ENCODE measurements at places on chromosomes 11 and 22.
A peak's percentile ranks its signal among the peaks of the same experiment; 100 is the strongest.

DNA sequence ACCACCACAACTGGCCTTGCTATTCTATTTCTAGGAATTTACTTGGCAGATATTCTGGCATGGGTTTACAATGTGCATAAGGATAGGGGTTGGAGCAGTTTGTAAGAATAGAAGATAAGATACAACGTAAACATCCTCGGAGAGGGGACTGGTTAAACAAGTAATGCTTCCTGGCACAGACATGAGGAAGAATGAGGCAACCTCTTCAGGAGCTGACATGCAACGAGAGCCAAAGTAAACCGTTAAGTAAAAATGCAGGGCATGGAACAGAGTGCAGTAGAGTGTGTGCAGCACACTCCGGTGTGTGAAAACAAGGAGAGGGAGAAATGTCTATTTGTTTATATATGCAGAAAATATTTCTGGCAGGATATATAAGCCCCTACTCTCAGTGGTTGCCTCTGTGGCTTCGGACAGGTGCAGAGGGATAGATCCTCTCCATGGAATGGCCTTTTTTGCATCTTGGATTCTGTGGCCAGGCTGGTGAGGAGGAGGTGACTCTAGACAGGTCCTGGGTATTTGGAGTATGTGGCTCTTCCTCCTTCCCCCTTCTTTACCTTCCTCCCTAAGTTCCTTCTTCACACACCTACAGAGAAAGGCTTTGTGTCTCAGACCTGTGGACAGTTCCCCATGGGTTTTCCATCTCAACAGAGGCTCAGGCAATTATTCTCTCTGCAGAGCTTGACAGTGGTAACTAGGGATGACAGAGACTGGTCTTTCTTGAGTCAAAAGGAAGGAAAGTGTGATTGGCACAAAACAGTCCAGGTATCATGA is 2.5 kb downstream of the RAB36 start:
- H3K36me3 ChIP-seq = no peaks in the 10 kb centered on the region
- no peak for ATAC-seq
- H3K4me1 ChIP-seq = peaks cover 52% of the 10 kb centered on the region
- no peak overlapping the region for H3K4me3 ChIP-seq
- no peaks in the 10 kb centered on the region for H3K27me3 ChIP-seq
- H3K27ac ChIP-seq = no peak overlapping the region

GRCh38 chr11:2708757-2709281 is 9.0 kb upstream of the KCNQ1OT1 start:
- no peak for ATAC-seq
- H3K4me1 ChIP-seq = peaks cover 8% of the 10 kb centered on the region
- no peak overlapping the region for H3K27ac ChIP-seq
- peaks cover 49% of the 10 kb centered on the region for H3K36me3 ChIP-seq

- no peak for ATAC-seq
- H3K4me3 ChIP-seq = no peak overlapping the region
- H3K4me1 ChIP-seq = no peaks in the 10 kb centered on the region
- no peaks in the 10 kb centered on the region for H3K36me3 ChIP-seq
- no peak overlapping the region for H3K27ac ChIP-seq
These were observed 82.4 kb upstream of the RTL6 start for GRCh38 chr22:44580176-44581095.

- no peak overlapping the region for H3K4me3 ChIP-seq
- no peak overlapping the region for H3K27ac ChIP-seq
- H3K27me3 ChIP-seq = peaks cover 31% of the 10 kb centered on the region
These were observed 58.2 kb upstream of the LMO1 start for GRCh38 chr11:8321876-8322275.

GRCh38 chr11:126282361-126282735 is 545 bp upstream of the TIRAP start:
- peaks cover 43% of the 10 kb centered on the region for H3K4me1 ChIP-seq
- ATAC-seq = peak; percentile 55
- peaks cover 18% of the 10 kb centered on the region for H3K36me3 ChIP-seq
- no peaks in the 10 kb centered on the region for H3K27me3 ChIP-seq

DNA sequence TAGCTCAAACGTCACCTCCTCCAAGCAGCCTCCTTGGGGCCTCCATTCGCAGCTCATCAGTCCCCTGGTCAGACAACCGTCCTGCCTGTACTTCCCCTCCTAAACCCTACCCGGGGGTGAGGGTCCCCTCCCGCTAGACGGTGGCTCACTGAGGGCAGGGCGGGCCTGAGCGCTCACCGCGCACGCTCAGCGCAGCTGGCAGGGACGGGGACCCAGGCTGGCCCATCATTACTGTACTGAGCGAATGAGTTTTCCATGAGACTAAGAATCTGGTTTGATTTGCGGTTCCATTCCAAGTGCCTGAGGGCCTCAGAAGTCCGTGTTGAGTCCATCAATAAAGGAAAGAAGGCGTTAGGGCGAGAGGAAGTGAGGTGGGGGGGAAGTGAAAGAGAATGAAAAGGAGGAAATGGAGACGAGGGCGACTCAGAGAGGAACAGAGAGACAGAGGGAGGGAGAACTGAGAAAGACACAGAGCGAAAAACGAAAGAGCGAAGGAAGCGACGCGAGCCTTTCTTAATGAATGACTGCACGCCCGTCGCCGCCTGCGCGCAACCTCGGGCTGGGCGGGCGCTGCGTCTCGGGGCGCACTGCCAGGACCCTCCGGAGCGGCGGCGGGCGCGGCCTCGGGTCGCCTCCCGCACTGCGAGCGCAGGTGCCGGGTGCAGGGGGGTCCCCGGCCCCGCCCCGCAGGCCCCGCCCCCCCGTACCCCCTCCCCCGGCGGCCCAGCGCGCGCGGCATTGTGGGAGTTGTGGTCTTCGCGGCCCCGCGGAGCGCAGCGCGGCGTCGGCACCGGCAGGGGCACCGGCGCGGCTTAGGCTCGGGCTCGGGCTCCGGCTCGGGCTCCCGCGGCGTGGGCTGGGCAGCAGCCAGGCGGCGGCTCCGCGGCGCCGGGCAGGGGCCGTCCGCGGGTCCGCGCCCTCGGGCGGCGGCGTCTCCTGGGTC is at the start of gene ASPHD2:
ASPHD2 (plus strand) TSS at position 746 of the 943 bp plus-strand sequence. CDS start 4,356 bp downstream, outside the sequence.
- H3K36me3 ChIP-seq = no peaks in the 10 kb centered on the region
- peak within 1 kb of the TSS; percentile 89 for H3K4me3 ChIP-seq
- no peaks in the 10 kb centered on the region for H3K27me3 ChIP-seq
- peaks cover 56% of the 10 kb centered on the region for H3K4me1 ChIP-seq
- peak within 1 kb of the TSS; percentile 95 for H3K27ac ChIP-seq
- ATAC-seq = peak; percentile 89

GRCh38 chr22:45006111-45006963 is 3.5 kb downstream of the PHF21B start:
- no peak overlapping the region for H3K27ac ChIP-seq
- no peaks in the 10 kb centered on the region for H3K36me3 ChIP-seq
- no peak for ATAC-seq
- H3K4me1 ChIP-seq = peaks cover 18% of the 10 kb centered on the region
- H3K4me3 ChIP-seq = no peak overlapping the region

DNA sequence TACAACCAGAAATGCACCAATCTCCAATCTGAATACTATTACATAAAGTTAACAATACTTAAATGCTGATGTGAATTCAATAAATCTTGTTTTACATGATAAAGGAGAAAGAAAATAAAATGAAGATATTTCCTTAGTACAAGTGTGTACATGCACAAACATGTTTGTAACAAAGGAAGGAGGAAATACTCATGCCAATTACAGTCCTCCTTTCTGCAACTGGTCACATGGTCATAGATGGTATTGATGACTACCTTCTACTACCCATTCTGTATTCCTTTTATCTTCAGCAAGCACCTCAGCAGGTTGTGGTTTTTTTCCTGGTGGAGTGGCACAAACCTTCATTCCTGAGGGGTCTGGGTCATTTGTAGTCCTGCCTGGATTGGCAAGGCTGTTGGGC is 214.2 kb upstream of the GUCY1A2 start:
- H3K27me3 ChIP-seq = no peaks in the 10 kb centered on the region
- no peak overlapping the region for H3K4me3 ChIP-seq
- ATAC-seq = no peak
- no peaks in the 10 kb centered on the region for H3K4me1 ChIP-seq
- no peak overlapping the region for H3K27ac ChIP-seq

- H3K4me3 ChIP-seq = no peak overlapping the region
- no peak overlapping the region for H3K27ac ChIP-seq
- H3K36me3 ChIP-seq = no peaks in the 10 kb centered on the region
- H3K4me1 ChIP-seq = peaks cover 10% of the 10 kb centered on the region
- peak; percentile 89 for ATAC-seq
These were observed 34.5 kb downstream of the TENM4 start for GRCh38 chr11:79406376-79406775.

DNA sequence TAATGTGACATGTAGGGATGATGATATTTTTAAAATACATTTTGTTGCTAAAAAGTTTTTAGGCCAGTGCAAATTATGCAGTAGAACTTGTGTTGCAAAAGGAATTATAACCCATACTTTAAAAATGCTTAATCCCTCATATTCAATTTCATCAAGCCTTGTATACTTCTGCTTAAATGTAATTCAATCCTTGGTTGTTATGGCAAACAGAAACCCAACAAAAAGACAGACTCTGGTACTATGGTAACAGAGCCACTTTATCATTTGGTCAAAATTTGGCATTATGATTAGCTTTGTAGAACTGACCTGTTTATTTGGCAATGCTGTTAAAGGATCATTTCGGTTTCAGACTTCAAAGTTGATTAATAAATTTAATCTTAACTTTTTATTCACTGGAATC is 284.8 kb downstream of the TMEM135 start:
- no peaks in the 10 kb centered on the region for H3K27me3 ChIP-seq
- H3K4me1 ChIP-seq = no peaks in the 10 kb centered on the region
- no peak overlapping the region for H3K27ac ChIP-seq
- H3K4me3 ChIP-seq = no peak overlapping the region

GRCh38 chr11:32597921-32598320 is 14.3 kb downstream of the EIF3M start:
- no peak for ATAC-seq
- H3K4me3 ChIP-seq = no peak overlapping the region
- H3K36me3 ChIP-seq = peaks cover 51% of the 10 kb centered on the region
- H3K4me1 ChIP-seq = no peaks in the 10 kb centered on the region

DNA sequence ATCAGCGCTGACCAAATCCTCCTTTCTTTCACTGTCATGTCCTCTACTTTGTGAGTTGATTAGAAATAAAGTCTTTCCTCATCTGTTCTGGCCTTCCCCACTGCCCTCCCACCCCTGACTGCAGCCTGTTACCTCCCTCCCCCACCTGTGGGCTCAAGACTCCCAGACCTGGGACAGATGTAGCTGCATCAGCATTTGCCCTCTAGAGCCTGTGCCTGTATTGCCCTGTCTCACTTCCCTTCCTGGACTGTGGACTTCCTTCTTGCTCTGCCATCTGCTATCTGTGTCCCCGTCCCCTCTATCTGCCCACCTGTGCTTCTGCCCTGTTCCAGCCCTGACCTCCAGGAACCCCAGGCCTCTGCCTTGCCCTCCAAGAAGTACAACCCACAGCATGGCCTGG is 122.5 kb downstream of the GALNT18 start:
- H3K4me1 ChIP-seq = peaks cover 6% of the 10 kb centered on the region
- H3K4me3 ChIP-seq = no peak overlapping the region
- ATAC-seq = peak; percentile 42
- no peak overlapping the region for H3K27ac ChIP-seq
- no peaks in the 10 kb centered on the region for H3K36me3 ChIP-seq

DNA sequence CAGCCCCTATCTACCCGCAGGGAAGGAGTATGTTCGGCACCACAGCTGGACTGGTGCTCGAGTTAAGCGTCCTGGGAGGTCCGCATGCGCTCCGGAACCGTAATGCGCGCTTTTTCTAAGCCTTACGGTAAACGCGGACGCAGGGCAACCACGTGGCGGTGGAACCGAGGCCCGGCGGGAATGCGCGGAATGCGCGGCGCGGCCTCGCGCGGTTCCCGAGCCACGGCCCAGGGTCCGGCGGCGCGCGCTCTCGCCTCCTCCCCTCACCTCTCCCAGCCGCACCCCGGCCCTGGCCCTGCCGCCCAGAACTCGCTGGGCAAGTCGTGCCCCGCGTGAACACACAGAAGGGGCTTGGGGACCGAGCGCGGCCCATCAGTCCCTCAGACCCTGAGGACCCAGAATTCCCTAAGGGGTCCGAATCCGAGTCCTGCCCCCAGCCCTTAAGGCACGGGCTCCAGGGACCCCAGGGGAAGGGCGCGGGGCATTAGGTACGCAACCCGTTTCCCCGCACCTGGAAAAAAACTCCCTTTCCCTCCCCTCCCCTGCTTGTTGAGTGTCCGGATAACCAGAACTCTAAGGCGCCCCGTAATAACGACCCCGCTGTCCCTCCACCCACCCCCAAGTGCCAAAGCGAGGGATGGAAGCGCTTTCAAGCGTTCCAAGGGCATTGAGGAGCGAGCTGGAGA is 4.3 kb upstream of the CCND1 start:
- no peaks in the 10 kb centered on the region for H3K36me3 ChIP-seq
- H3K4me1 ChIP-seq = peaks cover 36% of the 10 kb centered on the region
- ATAC-seq = no peak
- no peak overlapping the region for H3K4me3 ChIP-seq

- ATAC-seq = no peak
- no peaks in the 10 kb centered on the region for H3K4me1 ChIP-seq
- no peak overlapping the region for H3K27ac ChIP-seq
- no peaks in the 10 kb centered on the region for H3K27me3 ChIP-seq
These were observed 354.2 kb downstream of the TBC1D22A start for GRCh38 chr22:47116426-47117341.

- no peak overlapping the region for H3K4me3 ChIP-seq
- no peaks in the 10 kb centered on the region for H3K27me3 ChIP-seq
- H3K36me3 ChIP-seq = no peaks in the 10 kb centered on the region
- ATAC-seq = no peak
- H3K27ac ChIP-seq = no peak overlapping the region
These were observed 2.2 kb downstream of the DYNC2H1 start for GRCh38 chr11:103111400-103111799.

- no peaks in the 10 kb centered on the region for H3K27me3 ChIP-seq
- no peak overlapping the region for H3K27ac ChIP-seq
- no peak overlapping the region for H3K4me3 ChIP-seq
- no peaks in the 10 kb centered on the region for H3K4me1 ChIP-seq
These were observed 462.6 kb downstream of the MIAT start for GRCh38 chr22:27120036-27120435.

- H3K27me3 ChIP-seq = no peaks in the 10 kb centered on the region
- H3K4me3 ChIP-seq = no peak overlapping the region
- H3K36me3 ChIP-seq = no peaks in the 10 kb centered on the region
- no peaks in the 10 kb centered on the region for H3K4me1 ChIP-seq
- no peak overlapping the region for H3K27ac ChIP-seq
These were observed 840.3 kb downstream of the OPCML start for GRCh38 chr11:132691848-132692550.

- peaks cover 83% of the 10 kb centered on the region for H3K36me3 ChIP-seq
- H3K27ac ChIP-seq = no peak overlapping the region
- H3K27me3 ChIP-seq = no peaks in the 10 kb centered on the region
- no peak for ATAC-seq
- no peak overlapping the region for H3K4me3 ChIP-seq
These were observed 33.7 kb downstream of the CSRP3 start for GRCh38 chr11:19168090-19168489.

GRCh38 chr11:129286813-129287212 is 88.8 kb upstream of the BARX2 start:
- H3K27me3 ChIP-seq = peaks cover 23% of the 10 kb centered on the region
- H3K4me3 ChIP-seq = no peak overlapping the region
- no peak overlapping the region for H3K27ac ChIP-seq
- H3K36me3 ChIP-seq = no peaks in the 10 kb centered on the region
- no peak for ATAC-seq
- no peaks in the 10 kb centered on the region for H3K4me1 ChIP-seq

- peaks cover 20% of the 10 kb centered on the region for H3K4me1 ChIP-seq
- H3K27ac ChIP-seq = no peak overlapping the region
- H3K4me3 ChIP-seq = no peak overlapping the region
- ATAC-seq = no peak
These were observed 1.4 kb downstream of the SLC17A6 start for GRCh38 chr11:22339611-22340010.

All from stimulated activated memory B cell treated with anti-CD40 and anti-IgM and Interleukin-4, amounts not matched to agents 10 μg/mL and 1 μg/mL and 100 μg/mL, for 72 hours (primary cell).